Omental fat pad (tissue), 4 donors: ENCODE measurements at places on chromosomes 11 and 22.

GRCh38 chr11:32881286-32881685 is 11.3 kb upstream of the QSER1 start:
- DNase-seq, result no peak

DNA sequence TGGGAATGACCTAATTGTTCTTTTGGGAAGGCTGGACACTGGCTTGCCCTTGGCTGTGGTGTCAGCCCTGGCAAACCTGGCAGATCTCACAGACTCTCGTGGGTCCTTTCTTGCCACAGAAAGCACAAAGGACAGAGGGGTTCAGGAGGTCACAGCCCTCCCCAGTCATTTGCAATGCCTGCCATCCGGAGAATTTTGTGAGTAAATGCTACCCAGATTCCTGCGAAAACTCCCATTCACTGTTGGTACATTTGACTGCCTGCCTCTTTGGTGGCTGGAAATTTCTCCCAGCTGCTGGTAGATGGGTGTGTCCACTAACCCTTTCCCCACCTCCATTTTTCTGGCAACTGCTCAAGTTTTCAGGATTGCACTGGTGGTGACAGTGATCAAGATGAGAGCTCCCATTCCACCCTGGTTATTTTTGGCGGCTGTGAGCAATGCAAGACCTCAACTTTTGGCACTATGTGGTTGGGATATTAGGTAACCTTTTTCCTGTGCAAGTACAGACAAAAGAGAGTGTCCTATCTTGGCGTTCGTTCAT is 155.7 kb downstream of the NAV2 start:
- no peak for DNase-seq

- no peak for DNase-seq
Measured at GRCh38 chr11:66915046-66915832, 42.9 kb downstream of the PC start.

DNA sequence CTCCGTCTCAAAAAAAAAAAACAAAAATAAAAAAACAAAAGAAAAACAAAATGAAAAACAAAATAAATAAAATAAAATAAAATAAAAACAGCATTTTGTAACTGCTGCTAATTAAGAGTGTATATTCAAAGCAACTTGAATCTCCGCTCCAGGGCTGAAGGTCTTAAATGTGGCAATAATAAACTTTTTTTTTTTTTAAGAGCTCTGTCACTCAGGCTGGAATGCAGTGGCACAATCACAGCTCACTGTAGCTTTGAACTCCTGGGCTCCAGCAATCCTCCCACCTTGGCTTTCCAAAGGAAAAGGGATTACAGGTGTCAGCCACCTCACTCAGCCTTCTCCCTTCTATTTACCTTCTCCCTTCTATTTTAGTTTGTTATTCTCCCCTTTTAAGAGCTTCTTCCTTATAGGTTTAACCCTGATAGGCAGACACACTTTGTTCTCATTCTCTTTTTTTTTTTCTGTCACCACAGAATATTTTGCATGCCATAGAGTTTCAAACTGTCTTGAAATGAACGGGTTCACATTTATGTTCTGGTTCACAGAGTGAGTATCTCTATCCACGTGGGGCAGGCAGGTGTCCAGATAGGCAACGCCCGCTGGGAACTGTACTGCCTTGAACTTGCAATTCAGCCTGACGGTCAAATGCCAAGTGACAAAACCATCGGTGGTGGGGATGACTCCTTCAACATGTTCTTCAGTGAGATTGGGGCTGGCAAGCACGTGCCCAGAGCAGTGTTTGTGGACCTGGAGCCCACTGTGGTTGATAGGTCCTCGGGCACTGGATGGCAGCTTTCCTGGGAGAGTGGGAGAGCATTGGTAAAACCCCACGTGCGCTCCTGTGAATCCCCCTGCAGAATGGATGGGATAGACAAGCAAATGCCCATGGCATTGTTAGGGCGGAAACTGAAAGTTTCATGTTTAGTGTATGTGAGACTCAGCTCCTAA is 19.4 kb downstream of the LRRC74B start:
- DNase-seq, result peak; percentile 16

DNA sequence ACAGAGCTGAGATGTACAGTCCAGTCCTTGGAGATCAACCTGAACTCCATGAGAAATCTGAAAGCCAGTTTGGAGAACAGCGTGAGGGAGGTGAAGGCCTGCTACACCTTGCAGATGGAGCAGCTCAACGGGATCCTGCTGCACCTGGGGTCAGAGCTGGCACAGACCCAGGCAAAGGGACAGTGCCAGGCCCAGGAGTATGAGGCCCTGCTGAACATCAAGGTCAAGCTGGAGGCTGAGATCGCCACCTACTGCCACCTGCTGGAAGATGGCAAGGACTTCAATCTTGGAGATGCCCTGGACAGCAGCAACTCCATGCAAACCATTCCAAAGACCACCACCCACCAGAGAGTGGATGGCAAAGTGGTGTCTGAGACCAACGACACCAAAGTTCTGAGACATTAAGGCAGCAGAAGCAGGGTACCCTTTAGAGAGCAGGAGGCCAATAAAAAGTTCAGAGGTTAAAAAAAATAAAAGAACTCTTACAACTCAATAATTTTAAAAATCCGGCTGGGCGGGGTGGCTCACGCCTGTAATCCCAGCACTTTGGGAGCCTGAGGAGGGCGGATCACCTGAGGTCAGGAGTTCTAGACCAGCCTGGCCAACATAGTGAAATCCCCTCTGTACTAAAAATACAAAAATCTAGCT is 69.9 kb upstream of the RTL6 start:
- DNase-seq, result peak; percentile 21

GRCh38 chr22:20019661-20020532 is 1.0 kb upstream of the TANGO2 start:
- no peak for DNase-seq

DNA sequence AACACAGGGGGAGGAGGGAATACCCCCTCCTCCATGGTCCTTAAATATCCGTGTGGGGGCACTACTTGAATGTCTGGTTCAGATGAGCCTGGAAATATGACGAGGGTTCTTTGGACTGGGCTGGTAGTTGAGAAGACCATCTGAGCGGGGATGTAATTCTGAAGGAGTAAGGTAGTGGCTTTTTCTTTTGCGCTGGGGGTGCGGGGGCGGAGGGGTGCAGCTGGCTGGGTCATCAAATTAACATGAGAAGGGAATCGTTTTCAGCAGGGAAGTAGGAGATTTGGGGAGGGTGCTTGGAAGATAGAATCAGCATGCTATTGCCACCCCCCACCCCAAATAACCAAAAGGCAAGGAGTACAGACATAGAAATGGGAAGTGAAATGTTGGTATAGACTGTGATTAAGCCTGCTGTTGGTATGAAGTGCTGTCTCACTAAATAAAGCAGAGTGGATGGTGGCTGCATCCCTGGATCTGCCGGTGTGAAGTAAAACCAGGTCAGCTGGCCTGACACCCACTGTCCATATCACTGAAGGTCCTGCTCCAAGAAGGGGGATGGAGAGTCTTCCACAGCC is 121.9 kb upstream of the HSD17B12 start:
- DNase-seq, result no peak

- DNase-seq, result no peak
Measured at GRCh38 chr11:2599561-2600189, 100.1 kb downstream of the KCNQ1OT1 start.

- no peak for DNase-seq
Measured at GRCh38 chr11:133718238-133718637, 127.1 kb downstream of the SPATA19 start.

- DNase-seq, result no peak
Measured at GRCh38 chr22:48709453-48709852, 1118.2 kb downstream of the BRD1 start.

GRCh38 chr11:112797648-112798293 is 163.4 kb upstream of the NCAM1 start:
- DNase-seq, result no peak

DNA sequence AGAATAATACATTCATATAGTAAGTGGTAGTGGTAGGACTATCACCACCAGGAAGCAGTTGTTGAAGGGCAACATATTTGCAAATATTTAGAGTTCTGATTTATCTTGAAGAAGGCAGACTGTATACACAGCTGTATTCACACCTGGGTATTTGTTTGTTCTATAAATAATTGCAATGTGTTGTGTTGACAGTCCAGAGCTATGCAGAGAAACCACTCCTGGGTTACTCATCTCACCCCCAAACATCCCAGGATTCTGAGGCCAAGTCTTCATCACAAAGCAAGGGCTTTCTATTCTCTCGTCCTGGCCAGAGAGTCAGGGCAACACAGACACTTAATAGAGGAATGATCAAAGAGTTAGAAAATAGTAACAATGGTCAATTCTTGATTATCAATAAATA is 102.1 kb upstream of the FAT3 start:
- DNase-seq, result no peak

DNA sequence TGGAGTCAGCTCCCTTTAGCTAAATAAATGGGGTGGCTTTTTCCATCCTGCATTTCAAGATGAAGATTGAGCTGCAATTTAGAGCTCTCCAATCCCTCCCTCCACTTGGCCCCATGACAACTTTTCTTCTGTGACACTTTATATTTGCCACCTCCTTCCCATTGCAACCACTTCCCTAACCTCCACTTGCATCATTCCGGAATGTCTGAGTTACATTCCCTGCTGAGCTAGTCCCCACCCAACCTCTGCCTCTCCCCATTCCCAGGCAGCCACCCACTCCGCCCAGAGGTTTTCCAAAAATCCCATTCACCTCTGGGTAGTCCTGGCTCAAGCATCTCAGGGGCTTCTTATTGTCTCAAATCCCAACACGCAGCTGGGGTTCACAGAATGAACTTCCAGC is 24.7 kb downstream of the PC start:
- DNase-seq, result no peak

GRCh38 chr22:45626198-45626651 is 45.4 kb upstream of the ATXN10 start:
- no peak for DNase-seq

DNA sequence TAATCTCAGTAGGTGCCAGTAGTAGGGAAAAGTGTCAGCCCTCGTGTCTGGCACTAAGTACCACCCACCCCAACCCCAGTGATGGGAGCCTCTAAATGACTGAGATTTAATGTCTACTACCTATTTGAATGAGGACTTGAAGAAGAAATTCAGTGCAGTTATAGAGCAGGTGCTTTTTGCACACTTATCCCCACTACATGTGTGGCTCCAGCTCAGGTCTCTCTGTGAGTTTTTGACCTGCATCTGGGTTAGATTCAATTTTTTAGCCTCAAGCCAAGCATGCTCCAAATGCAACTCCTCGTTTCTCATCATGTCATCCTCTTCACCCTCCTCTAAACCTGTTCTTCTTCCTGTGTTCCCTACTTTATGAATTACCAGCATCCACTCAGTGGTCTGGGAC is 24.9 kb upstream of the NNMT start:
- DNase-seq, result no peak

- DNase-seq, result no peak
Measured at GRCh38 chr22:48943567-48944432, 883.9 kb downstream of the BRD1 start.

- no peak for DNase-seq
Measured at GRCh38 chr11:39268176-39268690, 2191.2 kb downstream of the LRRC4C start.

DNA sequence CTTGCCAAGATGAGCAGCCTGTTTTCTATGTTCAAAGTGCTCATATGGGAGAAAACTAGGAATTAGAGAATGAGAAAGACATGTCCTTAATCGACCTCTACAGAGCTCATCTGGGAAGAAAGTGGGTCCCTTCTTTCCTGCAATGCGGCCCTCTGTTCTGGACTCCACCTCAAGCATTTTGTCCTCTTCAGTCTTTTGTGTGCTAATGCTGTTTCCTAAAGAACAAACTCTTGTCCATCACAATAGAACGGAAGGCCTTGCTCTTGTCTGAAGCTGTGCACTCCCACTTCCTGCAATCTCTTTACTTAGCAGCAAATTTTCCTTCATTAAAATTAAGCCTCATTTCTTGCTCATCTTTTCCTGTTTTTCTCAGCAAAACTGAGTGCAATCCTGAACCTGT is 206.6 kb downstream of the OPCML start:
- DNase-seq, result no peak
